ENCODE measurements at places on chromosomes 6 and 20.
A peak's percentile ranks its signal among the peaks of the same experiment; 100 is the strongest.

DNA sequence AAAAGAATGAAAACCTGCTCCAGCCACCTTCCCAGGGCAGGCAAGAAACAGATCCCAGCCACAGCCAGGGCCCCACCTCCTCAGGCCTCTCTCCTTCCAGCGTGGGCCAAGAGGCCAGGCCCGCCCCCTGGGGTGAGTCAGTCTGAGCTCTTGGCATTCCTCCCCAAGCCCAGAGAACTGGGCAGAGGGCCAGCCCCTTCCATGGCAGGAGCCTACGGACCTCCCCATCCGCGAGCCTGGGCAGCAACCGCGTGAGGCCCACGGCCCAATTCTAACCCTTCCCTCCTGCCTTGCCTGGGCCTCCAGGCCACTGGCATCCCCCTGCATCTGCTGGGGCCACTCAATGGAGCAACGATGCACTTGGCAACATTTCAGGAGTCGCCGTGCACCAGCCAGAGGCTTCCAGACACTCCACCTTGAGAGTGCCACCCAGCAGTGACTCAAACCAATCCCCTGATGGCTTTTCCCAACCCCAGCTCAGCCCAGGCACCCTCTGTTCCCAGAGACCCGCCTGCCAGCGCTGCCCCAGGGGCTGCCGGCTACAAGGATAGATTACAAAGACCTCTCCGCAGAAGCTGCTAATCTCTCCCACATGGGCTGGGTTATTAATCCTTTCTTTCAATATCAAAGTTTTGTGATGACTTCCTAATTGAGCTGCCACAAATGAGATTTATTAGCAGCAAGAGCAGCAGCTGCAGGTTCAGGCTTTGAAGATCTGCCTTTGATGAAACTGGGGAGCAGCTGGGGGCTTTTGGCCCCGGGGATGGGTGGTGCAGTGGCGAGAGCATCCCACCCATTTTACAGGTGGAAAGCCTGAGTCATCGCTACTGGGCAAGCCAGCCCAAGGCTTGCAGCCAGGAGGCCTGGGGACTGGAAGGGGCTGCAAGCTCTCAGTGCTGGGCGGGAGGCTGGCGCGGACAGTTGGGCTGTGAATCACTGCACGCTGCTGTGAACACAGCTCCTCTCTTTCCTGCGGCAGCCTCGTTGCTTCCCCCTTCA is 85.7 kb downstream of the NFATC2 start:
- H3K36me3 ChIP-seq = no peaks in the 10 kb centered on the region
- DNase-seq = peak; percentile 97
- H3K27ac ChIP-seq = peak overlapping the region; percentile 82
- H3K27me3 ChIP-seq = no peaks in the 10 kb centered on the region

DNA sequence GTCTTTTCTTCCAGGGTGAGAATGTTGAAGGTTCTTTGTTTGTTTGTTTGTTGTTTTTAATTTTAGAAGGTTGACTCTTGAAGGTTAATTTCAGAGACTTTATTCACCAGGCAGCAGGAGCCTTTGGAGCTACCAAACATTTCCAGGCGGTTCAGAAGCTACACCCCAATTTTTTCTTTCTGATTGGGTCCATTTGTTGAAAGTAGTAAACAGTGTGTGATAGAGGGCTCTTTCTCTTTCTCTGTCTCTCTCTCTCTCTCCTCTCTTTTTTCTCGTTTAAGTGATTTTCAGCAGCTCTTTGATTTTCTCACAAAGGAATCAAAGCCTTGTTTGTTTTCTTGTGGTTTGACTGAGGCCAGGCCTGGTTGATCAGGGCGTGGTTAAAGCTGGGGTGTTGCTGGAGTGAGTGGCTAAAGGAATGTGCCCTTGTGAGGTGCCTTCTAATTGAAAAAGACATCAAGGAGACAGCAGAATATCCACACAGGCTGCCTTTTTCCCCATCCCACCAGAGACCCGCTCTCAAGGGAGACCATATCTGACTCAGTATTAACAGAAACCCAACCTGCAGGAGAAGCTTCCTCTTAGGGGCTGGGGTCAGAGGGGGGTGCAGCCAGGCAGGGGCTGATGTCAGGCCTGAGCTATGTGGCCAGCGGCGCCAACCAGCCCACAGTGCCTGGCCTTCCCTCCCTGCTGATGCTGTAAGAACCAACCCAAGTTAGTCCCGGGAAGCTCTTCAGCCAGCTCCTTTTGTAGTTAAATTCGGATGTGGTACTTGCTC is 40.4 kb upstream of the NAA20 start:
- DNase-seq = no peak
- no peaks in the 10 kb centered on the region for H3K36me3 ChIP-seq
- peak overlapping the region; percentile 57 for H3K4me3 ChIP-seq
- H3K27ac ChIP-seq = peak overlapping the region; percentile 91
- H3K27me3 ChIP-seq = no peaks in the 10 kb centered on the region
- peaks cover 31% of the 10 kb centered on the region for H3K4me1 ChIP-seq

DNA sequence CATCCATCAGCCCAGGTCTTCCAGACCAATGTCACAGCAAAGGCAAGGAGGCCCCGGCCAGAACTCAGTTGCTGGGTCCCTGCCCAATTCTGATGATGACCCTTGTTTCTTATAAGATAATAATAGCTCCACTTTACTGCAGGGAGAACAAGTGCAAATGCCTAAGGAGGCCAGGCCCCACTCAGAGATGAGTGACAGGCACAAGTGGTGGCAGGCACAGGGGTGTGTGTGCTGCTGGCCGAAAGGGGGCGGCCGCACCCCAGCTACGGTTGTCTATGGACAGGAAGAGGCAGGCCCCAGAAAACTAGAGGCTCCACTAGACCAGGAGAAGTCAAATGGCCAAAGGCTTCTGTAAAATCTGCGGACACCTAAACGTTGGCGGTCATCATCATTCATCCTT is 28.6 kb downstream of the GNAS-AS1 start:
- no peaks in the 10 kb centered on the region for H3K27me3 ChIP-seq
- no peaks in the 10 kb centered on the region for H3K36me3 ChIP-seq
- no peak overlapping the region for H3K4me3 ChIP-seq
- no peak for DNase-seq
- H3K4me1 ChIP-seq = no peaks in the 10 kb centered on the region
- H3K27ac ChIP-seq = no peak overlapping the region

DNA sequence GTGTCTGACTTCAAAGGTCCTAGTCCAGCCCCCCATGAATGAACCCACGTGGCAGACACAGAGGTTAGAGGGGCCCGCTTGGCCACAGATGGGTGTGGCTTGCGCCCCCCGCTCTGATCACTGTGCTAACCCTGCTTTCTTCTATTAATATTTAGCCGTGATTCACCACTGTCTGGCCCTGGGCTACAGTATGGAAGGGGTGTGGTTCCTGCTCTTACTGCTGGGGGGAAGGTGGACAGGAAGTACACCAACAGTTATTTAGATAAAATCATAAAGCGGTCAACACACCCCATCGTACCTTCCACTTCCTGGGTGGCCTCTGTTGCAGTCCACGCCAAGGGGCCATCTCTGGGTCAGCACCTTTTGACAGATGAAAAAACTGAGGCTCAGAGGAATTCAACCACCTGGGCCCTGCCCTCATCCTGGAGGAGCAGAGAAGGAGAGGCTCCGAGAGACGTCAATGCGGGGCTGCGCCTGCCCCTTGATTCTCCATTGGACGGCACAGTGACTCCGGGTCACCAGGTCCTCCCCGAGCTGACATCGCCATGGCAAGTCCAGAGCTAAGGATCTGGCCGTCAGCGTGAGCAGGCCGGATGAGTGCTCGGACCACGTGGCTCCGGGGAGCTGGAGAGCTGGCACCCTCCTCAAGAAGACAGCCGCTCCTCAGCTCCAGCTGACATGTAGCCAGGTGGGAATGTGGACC is 206.3 kb downstream of the PREX1 start:
- DNase-seq = no peak
- H3K4me1 ChIP-seq = peaks cover 11% of the 10 kb centered on the region
- no peak overlapping the region for H3K4me3 ChIP-seq
- no peaks in the 10 kb centered on the region for H3K36me3 ChIP-seq
- H3K27ac ChIP-seq = no peak overlapping the region

GRCh38 chr20:669573-669972 is 6.0 kb downstream of the SCRT2 start:
- no peaks in the 10 kb centered on the region for H3K36me3 ChIP-seq
- H3K27ac ChIP-seq = no peak overlapping the region
- H3K27me3 ChIP-seq = peaks cover 91% of the 10 kb centered on the region
- no peak overlapping the region for H3K4me3 ChIP-seq
- no peak for DNase-seq
- H3K4me1 ChIP-seq = no peaks in the 10 kb centered on the region

- H3K4me1 ChIP-seq = no peaks in the 10 kb centered on the region
- DNase-seq = no peak
- H3K36me3 ChIP-seq = no peaks in the 10 kb centered on the region
These were observed 632.2 kb downstream of the HACE1 start for GRCh38 chr6:104227508-104227907.

DNA sequence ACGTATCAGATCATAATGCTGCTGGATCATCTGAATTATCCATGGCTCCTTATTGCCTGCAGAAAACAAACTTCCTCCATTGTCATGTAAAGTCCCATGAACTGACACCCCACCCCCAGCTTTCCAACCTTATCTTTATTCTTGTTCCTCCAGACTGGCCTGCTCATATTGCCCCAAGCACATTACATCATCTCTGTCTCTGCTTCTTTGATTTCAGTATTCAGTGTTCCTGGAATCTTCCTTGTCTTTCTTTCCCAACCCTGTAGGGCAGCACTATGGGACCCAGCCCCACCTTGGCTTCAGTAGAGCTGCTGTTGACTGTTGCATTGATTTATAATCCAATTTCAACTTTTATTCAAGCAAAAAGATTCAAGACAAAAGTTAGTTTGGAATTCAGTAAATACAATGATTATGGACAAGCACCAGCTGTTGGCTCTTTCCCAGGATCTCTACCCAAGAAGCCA is 187.5 kb upstream of the ECI2 start:
- no peak overlapping the region for H3K4me3 ChIP-seq
- H3K27me3 ChIP-seq = no peaks in the 10 kb centered on the region
- no peaks in the 10 kb centered on the region for H3K36me3 ChIP-seq
- H3K4me1 ChIP-seq = no peaks in the 10 kb centered on the region
- no peak overlapping the region for H3K27ac ChIP-seq

DNA sequence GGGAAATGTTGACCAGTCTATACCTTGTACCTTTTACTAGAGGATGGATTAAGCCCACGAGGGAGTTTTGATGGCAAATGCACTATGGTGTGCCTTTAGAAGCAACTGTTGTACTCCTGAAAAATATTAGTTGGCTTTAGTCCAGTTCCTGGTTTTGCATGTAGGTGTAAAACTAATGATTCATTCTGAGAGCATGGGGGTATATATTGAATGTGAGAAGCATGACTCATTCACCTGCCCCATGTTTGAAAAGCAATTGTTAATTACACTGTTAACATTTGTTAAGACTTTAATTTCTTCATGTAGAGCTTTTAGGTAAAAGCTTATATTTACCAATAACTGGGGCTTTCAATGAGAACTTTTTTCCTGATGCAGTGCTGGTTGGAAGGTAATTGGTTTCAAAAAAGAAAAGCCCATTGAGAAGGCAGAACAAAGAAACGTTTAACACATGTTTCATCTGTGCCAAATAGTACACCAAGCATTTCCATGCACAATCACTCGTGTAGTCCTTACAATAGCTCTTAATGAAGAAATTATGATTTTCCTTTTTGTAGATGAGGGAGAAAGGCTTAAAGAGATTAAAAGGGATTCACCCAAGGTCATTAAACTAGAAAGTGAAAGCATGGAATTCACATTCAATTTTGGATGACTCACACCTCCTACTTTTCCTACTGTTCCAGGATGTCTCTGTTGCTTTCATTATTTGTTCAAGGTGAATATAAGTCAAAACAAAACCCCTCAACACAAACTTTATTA is 134.1 kb downstream of the CCDC170 start:
- no peaks in the 10 kb centered on the region for H3K27me3 ChIP-seq
- H3K4me1 ChIP-seq = no peaks in the 10 kb centered on the region
- H3K36me3 ChIP-seq = no peaks in the 10 kb centered on the region
- peak overlapping the region; percentile 25 for H3K27ac ChIP-seq

GRCh38 chr6:30884521-30885480 is 482 bp downstream of the DDR1 start:
- H3K27ac ChIP-seq = peak overlapping the region; percentile 98
- peak overlapping the region; percentile 93 for H3K4me3 ChIP-seq
- H3K4me1 ChIP-seq = peaks cover 12% of the 10 kb centered on the region
- DNase-seq = peak; percentile 72
- H3K36me3 ChIP-seq = no peaks in the 10 kb centered on the region
